Body of pancreas (tissue), 4 donors: ENCODE measurements at places on chromosomes 13 and 19.

DNA sequence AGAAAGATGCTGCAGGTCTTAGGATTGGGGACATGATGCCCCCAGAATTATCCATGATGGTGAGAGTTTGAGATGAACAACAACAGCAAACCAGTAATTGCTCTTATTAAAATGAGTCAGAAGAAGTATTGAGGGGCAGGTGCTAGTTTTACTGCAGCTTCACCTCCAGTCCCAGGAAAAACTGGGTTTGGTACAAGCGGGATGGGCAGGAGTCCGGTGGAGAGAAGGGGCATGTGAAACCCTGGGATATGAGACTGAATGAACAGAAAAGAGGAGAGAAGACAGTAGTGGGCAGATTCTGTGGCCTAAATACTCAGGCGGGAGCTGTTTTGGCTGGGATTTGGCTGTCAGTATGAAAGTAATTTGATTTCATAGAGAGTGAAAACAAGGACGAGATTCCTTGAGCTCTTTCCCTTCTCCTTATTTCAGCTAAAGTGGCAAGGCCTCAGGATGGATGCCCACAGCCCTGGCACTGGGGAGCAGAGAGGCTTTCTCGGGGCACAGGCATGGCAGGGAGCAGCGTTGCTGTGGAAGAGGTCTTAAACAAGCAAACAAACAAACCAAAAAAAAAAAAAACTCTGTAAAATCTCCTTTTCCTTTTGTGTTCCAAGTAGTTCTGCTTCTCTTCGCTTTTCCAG lies 30.7 kb downstream of the NFIX start:
- DNase-seq: no peak

DNA sequence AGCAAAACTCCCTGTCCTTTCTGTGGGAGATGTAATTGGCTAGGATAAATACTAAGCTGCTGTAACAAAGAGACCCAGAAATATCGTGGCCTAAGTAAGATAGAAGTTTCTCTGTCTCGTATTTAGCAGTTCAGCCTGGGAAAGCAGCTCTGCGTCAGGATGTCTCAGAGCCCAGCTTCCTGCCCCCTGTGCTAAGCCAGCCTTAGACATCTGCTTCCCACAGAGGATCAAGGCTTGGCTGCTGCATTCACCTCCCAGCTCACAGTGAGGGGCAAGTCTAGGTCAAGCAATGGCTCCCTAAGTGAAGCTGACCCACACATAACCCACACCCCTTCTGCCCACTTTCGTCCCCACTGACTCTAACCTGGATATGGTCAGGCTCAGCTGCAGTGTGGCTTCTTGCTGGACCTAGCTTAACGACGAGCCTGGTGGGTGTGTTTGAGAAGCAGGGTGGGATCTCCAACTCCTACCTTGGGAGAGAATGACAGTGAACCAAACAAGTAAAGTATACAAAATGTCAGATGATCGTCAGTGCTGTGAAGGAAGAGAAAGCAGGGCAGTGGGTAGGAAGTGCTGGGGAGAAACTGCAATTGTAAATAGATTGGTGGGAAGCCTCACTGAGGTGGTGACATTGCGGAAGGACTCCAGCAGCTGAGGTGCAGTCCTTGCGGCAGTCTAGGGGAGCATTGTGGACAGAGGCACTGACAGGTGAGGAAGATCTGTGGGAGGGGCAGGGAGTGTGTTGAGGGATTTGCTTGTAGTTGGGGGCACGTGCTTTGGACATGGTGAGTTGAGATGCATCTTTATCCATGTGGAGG lies 82.9 kb downstream of the TNFRSF19 start:
- no peak for DNase-seq

GRCh38 chr13:41490371-41491015 lies 33.1 kb downstream of the RGCC start:
- DNase-seq: no peak

DNA sequence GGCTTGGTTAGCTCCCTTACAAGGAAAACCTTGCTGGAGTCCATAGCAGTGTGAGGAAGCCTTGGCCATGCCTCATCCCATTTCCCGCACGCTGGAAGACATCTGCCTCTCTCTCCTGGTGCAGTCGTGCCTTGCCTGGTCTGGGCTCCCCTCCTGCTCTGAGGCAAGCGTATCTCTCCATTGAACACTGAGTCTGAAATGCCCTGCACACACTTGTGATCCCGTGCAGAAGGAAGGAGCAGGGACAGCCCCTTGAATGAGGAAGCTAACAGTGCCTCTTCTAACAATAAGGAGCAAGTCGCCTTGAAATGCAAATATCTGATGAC lies 407 bp upstream of the ZNF440 start:
- no peak for DNase-seq

DNA sequence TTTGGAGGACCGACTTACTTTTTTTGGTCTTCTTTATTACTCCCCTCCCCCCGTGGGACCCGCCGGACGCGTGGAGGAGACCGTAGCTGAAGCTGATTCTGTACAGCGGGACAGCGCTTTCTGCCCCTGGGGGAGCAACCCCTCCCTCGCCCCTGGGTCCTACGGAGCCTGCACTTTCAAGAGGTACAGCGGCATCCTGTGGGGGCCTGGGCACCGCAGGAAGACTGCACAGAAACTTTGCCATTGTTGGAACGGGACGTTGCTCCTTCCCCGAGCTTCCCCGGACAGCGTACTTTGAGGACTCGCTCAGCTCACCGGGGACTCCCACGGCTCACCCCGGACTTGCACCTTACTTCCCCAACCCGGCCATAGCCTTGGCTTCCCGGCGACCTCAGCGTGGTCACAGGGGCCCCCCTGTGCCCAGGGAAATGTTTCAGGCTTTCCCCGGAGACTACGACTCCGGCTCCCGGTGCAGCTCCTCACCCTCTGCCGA lies 409 bp downstream of the FOSB start:
- DNase-seq: peak; percentile 55

DNA sequence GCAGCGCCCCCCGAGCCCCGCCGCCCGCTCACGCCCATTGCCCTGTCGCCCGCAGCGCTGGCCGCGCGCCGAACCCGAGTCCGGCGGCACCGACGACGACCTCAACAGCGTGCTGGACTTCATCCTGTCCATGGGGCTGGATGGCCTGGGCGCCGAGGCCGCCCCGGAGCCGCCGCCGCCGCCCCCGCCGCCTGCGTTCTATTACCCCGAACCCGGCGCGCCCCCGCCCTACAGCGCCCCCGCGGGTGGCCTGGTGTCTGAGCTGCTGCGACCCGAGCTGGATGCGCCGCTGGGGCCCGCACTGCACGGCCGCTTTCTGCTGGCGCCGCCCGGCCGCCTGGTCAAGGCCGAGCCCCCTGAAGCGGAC lies 518 bp downstream of the KLF2 start:
- no peak for DNase-seq

GRCh38 chr13:93355094-93355493 lies 128.5 kb downstream of the GPC6 start:
- no peak for DNase-seq

DNA sequence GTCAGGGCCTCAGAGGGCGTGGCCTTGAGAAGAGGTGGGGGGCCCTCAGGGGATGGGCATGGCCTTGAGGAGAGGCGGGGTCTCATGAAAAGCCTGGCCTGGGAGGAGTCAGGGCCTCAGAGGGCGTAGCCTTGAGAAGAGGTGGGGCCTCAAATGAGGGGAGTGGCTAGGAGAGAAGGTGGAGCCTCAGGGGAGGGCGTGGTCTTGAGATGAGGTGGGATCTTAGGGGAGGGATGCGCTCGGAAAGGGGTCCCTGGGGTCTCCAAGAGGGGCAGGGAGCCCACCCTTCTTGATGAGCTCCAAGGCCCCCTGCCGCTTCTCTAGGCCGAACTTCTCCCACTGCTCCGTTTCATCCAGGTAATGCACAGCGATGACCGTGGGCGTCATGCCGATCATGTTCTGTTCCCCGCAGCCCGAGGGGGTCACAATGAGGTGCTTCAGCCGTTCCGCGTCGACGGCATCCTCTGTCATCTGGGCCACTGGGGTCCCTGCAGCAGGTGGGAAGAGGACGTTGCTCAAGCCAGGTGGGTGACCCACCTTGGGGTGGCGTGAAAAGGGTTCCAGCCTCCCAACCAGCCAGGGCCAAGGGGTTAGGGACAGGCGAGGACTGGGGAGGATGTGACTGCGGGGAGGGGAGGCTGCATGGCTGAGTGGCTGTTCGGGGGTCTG lies 24.3 kb upstream of the TNFSF14 start:
- no peak for DNase-seq

DNA sequence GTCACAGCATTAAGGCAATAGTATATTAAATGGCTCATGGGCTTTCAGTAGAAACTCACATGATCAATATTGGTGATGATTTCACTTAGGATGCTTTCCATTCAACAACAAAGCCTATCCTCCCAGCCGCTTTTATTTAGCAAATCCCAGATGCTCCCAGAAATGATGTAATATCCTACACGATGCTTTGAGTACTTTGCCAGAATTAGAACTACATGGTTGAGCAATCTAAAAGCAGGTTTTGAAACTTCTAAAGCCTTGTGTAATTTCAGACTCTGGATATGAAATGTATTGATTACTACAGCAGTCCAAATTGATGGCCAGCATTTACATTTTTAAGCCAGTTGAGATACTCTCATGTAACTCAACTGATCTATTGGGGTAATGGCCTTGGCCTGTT lies 13.6 kb downstream of the DLEU7 start:
- no peak for DNase-seq

GRCh38 chr19:55690109-55690768 lies 15.2 kb downstream of the EPN1 start:
- DNase-seq: no peak
